ENCODE measurements at places on chromosomes 11 and 22.

DNA sequence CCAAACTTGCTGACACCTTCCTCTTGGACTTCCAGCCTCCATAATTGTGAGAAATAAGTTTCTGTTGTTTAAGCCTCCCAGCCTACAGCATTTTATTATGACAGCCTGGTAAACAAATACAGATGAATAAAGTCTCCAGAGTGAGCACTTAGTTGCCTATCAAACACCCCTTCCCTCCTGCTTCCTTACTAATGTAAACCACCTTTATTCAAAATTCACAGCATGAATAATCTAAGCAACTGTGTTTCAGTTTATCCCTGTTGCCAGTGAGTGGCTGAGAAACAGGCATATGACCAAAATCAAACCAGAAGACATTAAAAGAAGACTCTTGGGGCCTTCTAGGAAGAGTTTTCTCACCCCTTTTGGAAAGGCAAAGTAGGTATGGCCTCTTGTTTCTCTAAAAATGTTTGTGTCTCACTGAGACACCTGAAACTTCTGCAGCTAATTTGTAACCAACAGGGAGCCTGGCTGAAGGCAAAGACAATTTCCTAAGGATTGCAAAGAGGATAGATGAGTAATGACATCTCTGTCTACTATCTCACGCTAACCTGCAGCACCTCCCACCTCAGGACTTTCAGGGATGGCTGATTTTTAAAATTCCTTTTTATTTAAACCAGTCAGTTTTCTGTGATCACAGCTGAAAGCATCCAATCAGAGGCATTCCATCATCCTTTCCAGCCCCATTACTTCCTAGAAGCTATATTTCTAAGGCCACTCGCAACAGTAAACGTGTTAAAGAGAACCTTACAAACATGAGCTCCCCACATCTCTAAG is 61.4 kb upstream of the LRRC55 start:
- no peak for DNase-seq

DNA sequence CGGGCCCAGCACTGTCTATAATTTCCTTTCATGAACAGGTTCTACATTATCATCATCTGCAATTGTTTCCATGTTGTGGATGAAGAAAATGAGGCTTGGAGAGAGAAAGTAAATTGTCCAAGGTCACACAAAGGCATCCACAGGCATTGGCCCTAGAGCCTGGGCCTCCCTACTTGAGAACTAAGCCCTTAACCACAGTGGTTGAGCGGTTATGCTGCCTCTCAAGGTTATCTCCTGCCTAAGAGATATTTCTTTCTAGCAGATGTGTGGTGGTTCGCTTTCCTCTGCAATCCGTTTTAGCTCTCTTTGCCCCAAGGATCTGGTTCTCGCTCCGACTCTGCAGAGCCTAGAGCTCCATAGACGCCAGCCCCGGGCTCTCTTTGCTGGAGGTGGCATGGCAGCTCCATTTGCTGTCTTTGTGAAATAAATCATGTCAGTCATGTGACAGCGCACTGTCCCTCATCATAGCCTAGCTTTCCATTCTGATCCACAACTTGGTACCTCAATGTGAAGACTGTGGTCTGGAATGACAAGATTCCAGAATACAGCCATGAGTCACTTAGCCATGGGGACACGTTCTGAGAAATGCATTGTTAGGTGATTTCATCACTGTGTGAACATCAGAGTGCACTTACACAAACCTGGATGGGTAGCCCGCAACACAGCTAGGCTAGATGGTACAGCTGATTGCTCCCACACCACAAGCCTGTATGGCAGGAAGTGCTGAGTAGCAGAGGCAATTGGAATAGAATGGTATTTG is 27.2 kb downstream of the RPS6KA4 start:
- no peak for DNase-seq

DNA sequence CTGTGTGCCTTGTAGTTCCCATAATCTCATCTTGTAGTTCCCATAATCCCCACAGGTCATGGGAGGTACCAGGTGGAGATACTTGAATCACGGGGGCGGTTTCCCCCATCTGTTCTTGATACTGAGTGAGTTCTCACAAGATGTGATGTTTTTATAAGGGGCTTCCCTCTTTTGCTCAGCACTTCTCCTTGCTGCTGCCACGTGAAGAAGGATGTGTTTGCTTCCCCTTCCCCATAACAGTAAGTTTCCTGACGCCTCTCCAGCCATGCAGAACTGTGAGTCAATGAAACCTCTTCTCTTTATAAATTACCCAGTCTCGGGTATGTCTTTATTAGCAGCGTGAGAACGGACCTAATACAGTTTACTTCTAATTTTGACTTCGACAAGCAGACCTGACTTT is 14.0 kb upstream of the SMIM38 start:
- no peak for DNase-seq

DNA sequence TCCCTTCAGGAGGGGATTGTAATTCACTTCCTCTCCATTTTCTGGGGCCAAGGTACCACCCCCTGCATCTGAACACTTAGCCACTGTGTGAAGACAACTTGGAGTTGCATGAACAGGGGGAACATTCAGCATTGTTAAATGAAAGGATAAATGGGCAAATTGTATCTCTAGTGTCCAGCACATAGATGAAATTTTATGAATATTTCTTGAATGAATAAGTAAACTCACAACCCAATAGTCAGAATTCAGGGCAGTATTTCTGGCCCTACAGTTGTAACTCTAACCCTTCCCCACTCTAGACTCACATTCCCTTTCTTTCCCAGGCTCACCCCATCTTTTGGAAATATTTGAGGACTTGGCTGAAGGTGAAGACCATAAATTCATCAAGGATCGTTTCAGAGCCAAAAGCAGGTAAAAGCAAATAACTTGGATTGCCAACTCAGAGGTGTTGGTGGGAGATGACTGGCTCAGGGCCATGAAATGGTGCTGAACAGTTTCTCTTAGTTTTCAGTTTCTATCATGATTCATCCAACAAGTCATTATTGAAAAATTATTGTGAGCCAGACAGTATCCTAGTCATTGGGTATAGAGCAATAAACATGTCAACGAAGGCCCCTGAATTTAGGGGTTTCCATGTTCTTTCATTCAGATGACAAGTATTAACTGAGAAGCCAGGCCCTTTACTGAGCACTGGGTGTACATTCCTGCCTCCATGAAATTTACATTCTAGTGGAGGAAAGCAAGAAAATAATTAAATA is 33.3 kb upstream of the ZC3H12C start:
- no peak for DNase-seq

- DNase-seq, result no peak
Measured at GRCh38 chr22:44839061-44839460, 86.7 kb downstream of the ARHGAP8 start.

- no peak for DNase-seq
Measured at GRCh38 chr11:128472128-128473089, 114.9 kb downstream of the ETS1 start.

DNA sequence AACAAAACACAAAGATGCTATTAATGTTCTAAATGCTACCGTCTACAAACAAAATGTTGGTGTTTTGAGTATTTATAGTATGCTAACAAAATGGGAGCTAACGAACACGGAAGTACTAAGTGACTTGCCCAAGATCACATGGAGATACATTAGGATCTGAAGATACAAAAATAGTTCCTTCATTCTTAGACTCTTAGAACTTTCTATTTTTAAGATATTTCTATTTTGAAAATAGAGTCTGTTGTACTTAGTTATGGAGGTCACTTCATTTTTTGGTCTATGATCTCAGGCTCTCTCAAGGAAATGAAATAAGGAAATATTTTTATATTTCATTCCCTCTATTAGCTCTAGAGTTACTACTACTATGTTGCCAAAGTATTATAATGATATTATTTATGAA is 64.2 kb downstream of the APOL5 start:
- no peak for DNase-seq

DNA sequence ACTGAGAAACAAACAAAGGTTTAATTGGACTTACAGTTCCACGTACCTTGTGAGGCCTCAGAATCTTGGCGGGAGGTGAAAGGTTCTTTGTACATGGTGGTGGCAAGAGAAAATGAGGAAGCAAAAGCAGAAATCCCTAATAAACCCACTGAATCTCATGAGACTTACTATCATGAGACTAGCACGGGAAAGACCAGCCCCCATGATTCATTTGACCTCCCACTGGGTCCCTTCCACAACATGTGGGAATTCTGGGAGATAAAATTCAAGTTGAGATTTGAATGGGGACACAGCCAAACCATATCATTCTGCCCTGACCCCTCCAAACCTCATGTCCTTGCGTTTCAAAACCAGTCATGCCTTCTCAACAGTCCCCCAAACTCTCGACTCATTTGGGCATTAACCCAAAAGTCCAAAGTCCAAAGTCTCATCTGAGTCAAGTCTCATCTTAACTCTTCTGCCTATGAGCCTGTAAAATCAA is 617.4 kb downstream of the CNTN5 start:
- DNase-seq, result no peak

DNA sequence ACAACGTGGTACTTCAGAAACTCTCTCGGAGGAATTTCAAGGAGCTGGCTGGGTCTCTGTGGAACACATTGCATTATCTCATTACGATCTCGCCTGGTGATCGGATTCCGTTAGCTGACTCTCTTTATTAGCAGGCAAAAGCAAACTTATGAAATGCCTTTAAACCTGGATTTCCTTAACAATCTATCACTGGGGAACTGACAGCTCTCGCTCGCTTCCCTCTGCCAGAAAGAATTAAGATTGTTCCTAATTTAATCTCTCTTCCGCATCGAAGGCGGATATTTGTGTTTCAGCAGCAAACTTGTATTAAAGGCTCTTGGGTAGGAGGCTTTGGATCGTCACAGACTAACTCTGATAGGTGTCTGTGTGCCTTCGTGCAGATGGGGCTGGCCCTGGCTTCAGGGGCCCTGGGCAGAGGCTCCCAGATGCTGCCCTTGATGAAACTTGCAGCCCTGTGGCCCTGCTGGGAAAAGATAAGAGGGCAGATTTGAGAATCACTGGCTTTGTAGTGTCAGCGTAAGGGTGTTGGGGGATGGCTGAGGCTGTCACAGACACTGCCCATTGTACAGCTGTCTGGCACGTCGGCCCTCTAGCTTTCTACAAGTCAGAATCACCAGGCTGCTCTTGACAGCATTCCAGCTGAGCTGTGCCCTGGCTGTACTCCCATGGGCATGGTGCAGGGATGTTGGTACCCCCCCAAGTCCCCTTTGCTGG is 162.2 kb upstream of the NECTIN1 start:
- DNase-seq, result no peak

GRCh38 chr11:39374963-39375698 is 2084.3 kb downstream of the LRRC4C start:
- DNase-seq, result no peak

- DNase-seq, result no peak
Measured at GRCh38 chr22:49129736-49130135, 697.9 kb downstream of the BRD1 start.

DNA sequence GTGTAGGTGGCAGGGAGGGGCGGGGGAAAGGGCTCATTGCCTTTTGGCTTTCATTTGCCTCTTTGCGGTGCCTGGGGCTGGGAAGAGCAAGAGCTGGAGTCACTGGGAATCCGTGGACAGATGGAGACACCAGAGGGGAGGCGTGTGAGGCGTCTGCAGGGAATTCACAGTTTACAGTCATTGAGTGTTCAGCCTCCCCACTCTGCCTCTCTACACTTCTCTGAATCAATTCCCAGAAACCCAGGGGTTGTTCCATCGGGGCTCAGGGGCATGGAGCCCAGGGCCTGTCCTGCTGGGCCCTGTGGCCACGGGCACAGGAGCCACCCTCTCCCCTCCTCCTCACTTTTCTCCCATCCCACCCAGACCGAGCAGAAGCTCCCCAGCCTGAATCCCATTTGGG is 160.5 kb upstream of the NAV2 start:
- DNase-seq, result no peak

DNA sequence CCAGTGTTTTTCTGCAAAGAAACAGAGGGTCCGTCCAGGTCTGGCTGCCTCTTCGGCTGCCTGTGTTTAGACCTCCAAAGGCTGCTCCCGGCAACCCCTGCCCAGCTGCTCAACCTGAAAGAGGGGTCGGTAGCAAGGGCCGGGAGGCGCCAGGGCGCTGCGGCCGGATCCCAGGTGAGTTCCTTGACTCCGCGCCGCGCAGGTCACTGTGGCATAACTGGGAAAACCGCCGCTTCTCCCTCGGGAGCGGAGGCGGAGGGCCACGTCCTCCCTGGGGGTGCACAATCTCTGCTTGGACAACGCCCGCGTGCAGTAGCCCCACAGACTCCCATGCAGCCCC is 1.0 kb upstream of the BRSK2 start:
- DNase-seq, result no peak

GRCh38 chr11:116194156-116194904 is 578.5 kb downstream of the BUD13 start:
- DNase-seq, result no peak

DNA sequence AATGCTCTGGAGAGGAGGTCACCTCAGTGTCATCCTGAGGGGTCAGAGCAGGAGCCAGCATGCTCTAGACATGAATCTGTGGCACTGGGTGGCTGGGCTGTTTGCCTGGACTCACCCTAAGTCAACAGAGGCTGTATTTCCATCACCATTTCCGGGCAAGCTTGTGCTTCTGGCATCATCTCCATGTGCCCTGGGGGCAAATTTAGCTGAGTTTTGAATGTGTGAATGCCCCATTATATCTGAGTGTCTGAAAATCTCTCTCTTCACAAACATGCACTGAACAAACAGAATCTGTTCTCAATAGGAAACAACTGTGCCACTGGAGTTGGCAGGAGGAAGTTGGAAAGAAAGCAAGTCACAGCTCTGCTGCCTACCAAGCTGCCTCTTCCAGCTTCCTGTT is 356.2 kb downstream of the GRM5 start:
- no peak for DNase-seq

DNA sequence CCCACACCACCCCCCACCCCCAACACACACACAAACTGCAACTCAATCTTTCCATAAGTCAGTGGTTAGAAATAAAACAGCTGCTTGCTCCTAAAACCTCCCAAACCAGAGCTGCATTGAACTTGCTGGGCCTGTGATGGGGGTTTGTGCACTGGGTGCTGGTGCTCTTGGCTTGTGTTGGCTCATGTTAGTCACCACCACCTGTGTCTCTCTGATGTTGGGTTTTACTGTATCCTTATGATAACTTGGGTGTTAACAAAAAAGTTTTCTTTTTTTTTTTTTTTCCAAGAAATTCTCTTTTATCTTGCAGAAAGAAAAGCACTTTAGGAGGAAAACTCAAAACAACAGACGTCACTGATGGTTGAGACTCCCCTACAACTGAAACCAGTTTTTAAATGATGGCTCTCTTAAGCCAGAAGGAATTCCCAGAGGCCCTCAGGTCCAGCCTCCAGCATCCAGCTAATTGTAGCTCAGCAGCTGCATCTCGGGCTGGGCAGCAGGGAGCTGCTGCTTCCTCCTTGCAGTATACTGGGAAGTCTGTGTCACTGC is 79.9 kb upstream of the DRD2 start:
- DNase-seq, result no peak

- DNase-seq, result no peak
Measured at GRCh38 chr22:20141186-20142077, 9.4 kb downstream of the CCDC188 start.

All from CD8-positive, alpha-beta memory T cell (primary cell).